ENCODE measurements at places on chromosomes 5 and 9.

DNA sequence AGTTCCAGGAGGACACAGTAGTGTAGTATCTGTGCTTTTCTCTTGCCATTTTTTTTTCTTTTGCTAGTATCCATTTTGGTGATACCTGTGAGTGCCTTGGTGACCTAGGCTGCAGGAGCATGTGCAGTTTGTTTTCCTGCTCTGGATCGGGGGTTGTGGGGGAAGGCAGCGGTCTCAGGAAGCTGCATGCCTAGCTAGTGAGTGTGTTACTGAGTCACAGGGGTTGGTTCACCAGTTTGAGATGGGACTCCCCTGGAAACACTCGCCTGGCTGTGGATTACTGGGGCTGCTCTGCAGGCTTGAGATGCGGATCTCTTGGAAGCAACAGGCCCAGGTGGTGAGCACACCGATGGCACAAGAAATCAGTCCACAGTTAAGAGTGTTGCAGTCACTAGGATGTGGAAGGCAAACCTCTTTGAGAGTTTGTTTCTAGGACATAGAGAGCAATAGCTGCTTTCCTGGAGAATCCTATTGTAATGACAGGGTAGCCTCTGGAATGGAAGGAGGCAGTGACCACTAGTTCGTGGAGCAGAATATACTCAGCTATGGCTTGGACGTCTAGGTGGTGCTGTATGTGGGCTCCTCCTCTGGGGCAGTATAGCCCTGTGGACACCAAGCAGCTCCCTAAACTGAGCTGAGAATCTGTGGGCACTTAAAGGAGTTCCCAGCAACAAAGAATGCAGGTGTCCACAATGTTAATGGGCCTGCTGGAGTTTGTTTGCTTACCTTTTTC is 20.0 kb upstream of the SPATA31E1 start:
- peak; percentile 56 for DNase-seq

DNA sequence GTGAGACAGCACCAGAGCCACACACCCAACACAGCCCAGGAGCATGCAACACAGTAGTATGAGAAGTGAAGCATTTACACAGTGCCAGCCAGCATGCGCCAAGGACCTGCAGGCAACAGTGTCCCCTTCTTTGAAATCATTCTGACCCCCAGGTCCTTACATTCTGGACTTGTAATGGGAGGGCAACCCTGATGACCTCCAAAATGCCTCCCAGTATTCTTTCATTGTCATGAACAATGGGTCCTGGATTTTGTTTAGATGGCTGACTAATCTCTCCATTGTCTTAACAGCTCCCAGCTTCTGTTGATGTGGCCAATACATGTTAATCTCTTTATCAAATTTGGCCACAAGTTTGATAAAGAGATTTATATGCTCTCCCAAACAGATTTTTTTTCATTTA is 417.1 kb downstream of the DMRTA1 start:
- no peak for DNase-seq

DNA sequence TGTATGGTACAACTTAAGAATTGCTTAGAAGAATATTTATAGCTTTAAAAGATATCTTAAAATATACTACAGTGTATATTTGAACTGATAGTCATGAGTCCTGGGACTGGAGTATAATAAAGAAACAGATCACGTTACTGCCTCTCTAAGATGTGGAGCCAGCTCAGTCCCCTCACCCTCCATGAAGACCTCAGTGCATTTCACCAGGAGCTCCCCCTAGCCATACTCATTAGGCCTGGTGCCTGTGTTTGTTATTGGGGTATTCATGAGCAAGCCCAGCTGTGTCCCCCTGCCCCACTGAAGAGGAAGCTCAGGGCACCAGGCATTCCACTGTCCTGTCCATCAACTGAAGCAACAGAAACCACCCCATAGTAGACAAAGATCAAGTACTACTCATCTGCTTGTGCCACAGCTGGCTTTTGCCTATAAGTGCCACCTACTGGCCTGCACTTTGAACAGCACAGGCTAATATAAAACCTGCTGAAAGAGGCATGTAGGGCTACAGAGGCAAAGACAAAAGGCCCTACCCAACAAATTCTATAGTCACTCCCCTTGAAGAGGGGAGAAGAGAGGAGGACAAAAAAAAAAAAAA is 850.2 kb upstream of the NUDT12 start:
- peak; percentile 50 for DNase-seq

DNA sequence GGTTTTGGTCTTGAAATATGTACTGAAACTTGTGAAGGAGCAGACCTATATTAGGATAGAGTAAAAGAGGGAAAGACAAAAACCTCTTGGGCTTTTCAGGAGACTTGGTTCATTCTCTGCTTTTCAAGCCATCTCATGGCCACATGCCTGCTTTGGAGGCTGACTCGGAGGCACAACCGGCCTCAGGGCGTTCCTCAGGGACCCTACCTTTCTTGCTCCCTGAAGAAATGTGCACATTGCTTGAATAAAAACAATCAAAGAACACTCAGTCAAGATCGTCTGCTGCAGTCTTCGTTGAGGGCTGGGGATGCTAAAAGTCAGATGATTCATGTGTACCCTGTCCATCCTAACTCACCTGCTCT is 994 bp downstream of the IRGM start:
- DNase-seq = no peak

DNA sequence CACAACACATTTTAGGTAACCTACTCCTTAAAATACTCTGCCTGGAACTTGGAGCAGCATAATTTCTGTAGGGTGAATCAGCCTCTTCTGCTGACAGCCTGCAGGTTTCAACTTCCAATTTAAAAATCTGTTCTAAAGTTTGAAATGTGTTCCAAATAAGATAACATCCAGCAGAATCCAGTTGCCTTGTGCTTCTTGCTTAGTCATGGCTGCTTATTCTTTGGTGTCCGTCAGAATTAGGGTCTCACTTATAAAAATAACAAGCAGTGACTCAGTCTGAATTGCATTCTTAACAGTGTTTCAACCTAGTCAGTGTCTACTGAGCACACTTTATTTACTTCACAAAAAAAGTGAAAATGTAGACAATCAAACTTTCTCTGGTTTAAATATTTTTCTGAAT is 3.7 kb downstream of the CDH6 start:
- DNase-seq = peak; percentile 70

DNA sequence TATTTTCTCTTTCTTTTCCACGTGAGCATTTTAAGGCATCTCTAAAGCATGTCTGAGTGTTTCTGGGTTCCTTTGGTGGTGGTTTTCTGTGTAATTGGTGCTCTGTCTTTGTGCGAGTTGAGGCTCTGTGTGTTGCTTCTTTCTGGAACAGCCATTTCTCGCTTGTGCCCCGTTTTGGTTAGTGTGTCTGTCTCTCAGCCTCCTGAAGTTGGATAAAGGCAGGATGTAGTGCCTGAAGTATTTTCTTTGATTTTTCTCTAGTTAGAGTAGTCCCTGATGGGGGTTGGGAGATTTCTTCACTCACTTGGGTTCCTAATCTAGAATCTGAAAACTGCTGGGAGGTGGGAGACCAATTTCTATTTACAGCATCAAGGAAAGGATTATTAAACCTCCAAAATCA is 129.7 kb upstream of the TMEM161B start:
- no peak for DNase-seq

Measured in adipocyte (in vitro differentiated cells).